CD4-positive, alpha-beta T cell treated with Interferon gamma for 1 hour (primary cell): ENCODE measurements at places on chromosomes 6 and 20.
A peak's percentile ranks its signal among the peaks of the same experiment; 100 is the strongest.

GRCh38 chr6:167121335-167121841 lies 1.5 kb upstream of the CCR6 start:
- peak; percentile 44 for DNase-seq

DNA sequence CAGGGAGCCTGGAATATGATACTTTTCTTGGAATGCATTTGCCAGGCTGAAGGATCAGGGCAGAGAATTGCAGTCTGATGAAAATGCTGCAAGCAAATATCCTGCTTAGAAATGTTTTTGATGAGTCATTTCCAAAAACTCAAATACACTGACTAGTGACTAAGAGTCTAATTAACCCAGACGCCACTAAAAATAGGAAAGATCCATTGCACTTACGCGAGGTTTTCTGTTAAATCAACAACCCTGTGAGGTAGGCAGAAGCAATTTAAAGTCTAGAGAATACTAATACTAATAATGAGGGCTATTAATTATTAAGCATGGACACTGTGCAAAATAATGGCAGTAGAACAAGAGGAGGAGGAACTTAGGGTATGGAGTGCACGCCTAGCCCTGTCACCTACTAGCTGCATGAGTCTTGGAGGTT lies 130.1 kb upstream of the DOK5 start:
- DNase-seq = no peak

GRCh38 chr6:36556281-36556680 lies 9.0 kb upstream of the STK38 start:
- DNase-seq = no peak

DNA sequence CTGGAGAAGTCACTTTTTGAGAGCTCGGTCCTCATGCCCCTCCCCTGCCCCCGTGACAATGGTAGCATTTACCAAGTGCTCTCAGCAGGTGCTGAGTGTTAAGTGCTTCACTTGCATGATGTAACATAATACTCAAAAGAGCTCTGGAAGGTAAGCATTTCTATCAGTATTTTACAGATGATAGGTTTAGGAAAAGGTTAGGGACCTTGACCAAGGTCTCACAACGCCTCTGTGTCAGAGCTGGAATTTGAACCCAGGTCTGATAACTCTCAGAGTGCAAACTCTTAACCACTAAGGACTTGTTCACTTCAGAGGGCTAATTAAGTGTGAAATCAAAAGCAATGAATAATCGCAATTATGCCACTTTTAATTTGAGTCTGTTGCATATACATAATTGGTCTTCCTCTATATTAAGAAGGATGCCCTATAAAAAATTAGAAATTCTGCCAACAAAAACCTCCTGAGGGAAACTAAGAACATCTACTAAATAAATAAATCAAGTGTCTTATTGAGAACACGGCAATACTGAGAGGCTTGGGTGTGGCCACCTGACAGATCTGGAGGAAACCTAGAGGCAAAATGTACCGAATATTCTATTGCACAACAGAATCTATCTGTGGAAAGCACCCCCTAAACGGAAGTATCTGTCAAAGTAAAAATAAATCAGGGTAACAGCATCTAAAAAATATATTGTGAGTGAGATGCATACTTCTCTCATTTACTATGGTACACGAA lies 109.8 kb downstream of the BACH2 start:
- DNase-seq = peak; percentile 31
